ENCODE measurements at places on chromosomes 4 and X. TPM values are rescaled to one million over a fixed set of nuclear protein-coding genes. Genes with fewer than 3 reads are reported as not detected.

- H3K27me3 ChIP-seq, result no peaks in the 10 kb centered on the region
- no peak overlapping the region for H3K27ac ChIP-seq
- no peaks in the 10 kb centered on the region for H3K4me1 ChIP-seq
Observed at GRCh38 chrX:139156356-139156755, 374.2 kb upstream of the F9 start.

- H3K27me3 ChIP-seq, result no peaks in the 10 kb centered on the region
- peaks cover 2% of the 10 kb centered on the region for H3K4me1 ChIP-seq
- no peak overlapping the region for H3K4me3 ChIP-seq
- H3K27ac ChIP-seq, result no peak overlapping the region
- no peak for DNase-seq
- no peaks in the 10 kb centered on the region for H3K36me3 ChIP-seq
Observed at GRCh38 chr4:125750828-125751466, 436.2 kb downstream of the FAT4 start.

- H3K4me3 ChIP-seq, result no peak overlapping the region
- H3K4me1 ChIP-seq, result no peaks in the 10 kb centered on the region
- no peak overlapping the region for H3K27ac ChIP-seq
- DNase-seq, result no peak
Observed at GRCh38 chr4:18071894-18072293, 50.3 kb upstream of the LCORL start.

GRCh38 chrX:41351923-41352322 lies 18.0 kb downstream of the DDX3X start:
- H3K27ac ChIP-seq, result no peak overlapping the region
- H3K36me3 ChIP-seq, result peaks cover 16% of the 10 kb centered on the region
- no peaks in the 10 kb centered on the region for H3K27me3 ChIP-seq
- DNase-seq, result no peak
- H3K4me3 ChIP-seq, result no peak overlapping the region

The CACNA1F gene
- 0.29 TPM for total RNA-seq

The RPA4 gene
- total RNA-seq, result 1.4 TPM

The ASB5 gene
- total RNA-seq, result not detected

- no peaks in the 10 kb centered on the region for H3K27me3 ChIP-seq
- H3K27ac ChIP-seq, result no peak overlapping the region
- H3K36me3 ChIP-seq, result no peaks in the 10 kb centered on the region
- DNase-seq, result no peak
- no peaks in the 10 kb centered on the region for H3K4me1 ChIP-seq
- H3K4me3 ChIP-seq, result no peak overlapping the region
Observed at GRCh38 chr4:18957716-18958115, 936.2 kb upstream of the LCORL start.

DNA sequence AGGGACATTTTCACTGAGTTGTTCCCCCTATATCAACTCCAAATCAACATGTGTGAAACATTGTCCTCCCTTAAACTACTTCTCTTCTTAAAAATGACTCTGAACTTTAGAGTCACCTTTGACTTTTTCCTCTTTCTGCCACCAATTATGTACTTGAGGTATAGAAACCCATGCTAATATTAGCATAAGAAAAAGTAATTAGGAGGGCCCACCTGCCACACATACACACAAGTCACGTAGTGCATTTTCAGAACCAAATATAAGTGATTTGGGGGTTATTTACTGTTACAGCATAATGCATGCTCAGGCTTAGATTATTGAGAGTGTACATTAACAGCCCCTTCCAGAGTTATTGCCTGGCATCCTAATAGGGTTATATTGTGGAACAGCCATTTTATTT lies 432.7 kb downstream of the ZIC3 start:
- H3K4me1 ChIP-seq, result no peaks in the 10 kb centered on the region
- no peak for DNase-seq
- H3K27ac ChIP-seq, result no peak overlapping the region
- H3K4me3 ChIP-seq, result no peak overlapping the region

The CXorf49 gene
- not detected for total RNA-seq

DNA sequence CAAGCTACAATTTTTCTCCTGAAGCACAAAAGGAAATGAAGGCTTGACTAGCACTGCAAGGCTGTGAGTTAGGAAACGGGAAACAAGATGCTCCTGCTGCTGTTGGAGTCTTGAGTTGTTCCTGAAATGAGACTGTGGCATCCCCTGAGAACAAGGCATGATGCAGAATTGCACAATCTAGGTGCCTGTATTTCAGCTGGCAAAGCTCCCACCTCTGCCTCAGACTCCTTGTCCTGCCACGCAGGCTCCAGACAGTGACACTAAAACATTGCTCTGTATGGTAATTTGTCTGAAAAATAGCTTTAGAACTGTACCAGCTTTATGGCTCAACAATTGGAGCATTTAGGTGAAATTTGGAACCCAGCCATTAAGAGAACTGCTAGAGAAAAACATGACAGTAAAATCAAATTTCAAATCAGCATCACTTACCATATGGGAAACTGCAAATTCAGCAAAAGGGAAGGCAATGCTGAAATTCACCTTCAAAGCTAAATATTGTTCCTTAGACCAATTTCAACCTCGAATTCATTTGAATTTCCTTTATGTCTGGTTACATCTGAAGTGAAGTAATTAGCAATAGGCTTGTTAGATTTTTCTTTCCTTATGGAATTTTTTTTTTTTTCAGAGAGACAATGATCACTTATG lies 103.4 kb downstream of the MFAP3L start:
- no peaks in the 10 kb centered on the region for H3K36me3 ChIP-seq
- H3K4me3 ChIP-seq, result no peak overlapping the region
- no peaks in the 10 kb centered on the region for H3K27me3 ChIP-seq
- H3K27ac ChIP-seq, result no peak overlapping the region
- no peaks in the 10 kb centered on the region for H3K4me1 ChIP-seq
- DNase-seq, result no peak

DNA sequence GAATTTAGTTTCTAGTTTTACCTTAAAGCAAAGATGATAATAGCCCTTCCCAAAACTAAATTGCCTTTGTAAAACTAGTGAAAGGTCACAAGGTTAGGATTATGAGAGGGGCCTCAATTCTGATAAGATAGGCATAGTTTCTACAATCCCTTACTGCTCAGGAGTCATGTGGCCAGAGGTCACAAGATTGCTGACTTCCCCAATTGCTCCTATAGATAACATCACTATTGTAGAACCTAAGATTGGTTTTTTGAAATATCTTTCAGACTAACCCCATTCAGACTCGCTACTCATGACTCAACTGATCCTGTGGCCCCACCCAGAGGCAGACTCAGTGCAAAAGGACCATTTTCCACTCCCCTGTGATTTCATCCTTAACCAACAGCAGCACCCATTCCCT lies 70.3 kb downstream of the SCD5 start:
- H3K36me3 ChIP-seq, result no peaks in the 10 kb centered on the region
- no peak overlapping the region for H3K4me3 ChIP-seq
- DNase-seq, result no peak
- no peaks in the 10 kb centered on the region for H3K27me3 ChIP-seq
- H3K27ac ChIP-seq, result no peak overlapping the region

The TET2 gene
- total RNA-seq, result 31.9 TPM

DNA sequence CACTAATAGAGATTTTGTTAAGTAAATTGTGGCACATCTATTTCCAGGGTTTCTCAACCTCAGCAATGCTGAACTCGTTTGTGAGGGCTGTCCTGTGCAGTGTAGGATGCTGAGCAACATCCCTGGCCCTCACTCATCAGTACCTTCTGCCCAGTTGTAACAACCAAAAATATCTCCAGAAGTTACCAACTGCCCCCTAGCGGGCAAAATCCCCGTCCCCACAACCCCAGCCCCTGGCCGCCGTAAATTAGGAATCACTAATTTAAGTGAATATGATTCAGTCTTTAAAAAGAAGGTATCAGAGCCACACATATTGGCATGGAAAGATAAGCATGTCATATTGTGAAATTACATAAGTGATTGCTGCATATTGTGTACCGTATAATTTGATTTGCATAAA lies 123.4 kb downstream of the ASB9 start:
- H3K27me3 ChIP-seq, result no peaks in the 10 kb centered on the region
- H3K27ac ChIP-seq, result no peak overlapping the region
- no peaks in the 10 kb centered on the region for H3K36me3 ChIP-seq

DNA sequence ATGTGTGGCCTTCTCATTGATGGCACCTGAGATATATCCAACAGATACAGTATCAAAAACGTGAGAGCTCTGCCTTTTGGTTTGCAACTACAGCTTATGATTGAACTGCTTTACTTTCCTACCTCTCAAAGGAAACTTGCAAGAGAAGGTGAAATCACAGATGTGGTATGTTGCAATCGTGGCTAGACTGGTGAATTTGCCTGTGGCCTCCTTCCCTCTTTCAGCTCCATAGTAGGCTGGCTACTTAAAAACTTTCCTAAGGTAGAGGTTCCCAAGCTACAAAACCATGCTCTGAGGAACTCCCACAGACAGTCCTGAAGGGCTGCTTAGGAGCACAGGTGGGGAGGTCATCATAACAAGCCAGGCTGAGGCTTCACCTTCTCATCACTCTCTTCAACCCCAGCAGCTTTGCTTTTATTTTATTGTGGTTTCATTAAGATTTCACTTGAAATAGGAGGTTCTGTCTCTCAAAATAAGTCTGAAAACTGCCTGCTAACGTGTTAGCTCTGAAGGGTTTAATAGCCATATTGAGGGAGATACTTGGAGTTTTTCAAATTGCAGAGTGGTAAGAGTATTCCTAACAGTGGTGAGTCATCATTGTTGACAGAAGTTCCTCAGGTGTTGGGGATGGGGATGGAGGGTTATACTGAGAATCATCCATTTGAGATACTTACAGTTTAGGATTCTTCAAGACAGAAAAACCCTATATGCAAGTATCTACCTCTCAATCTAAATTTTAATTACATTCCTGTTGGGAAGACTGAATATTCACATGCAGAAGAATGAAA lies 93.5 kb upstream of the UCP1 start:
- H3K36me3 ChIP-seq, result peaks cover 28% of the 10 kb centered on the region
- no peak overlapping the region for H3K4me3 ChIP-seq
- no peaks in the 10 kb centered on the region for H3K27me3 ChIP-seq
- H3K27ac ChIP-seq, result no peak overlapping the region
- peaks cover 6% of the 10 kb centered on the region for H3K4me1 ChIP-seq
- no peak for DNase-seq

GRCh38 chr4:8392591-8393190 lies 47.8 kb downstream of the ACOX3 start:
- H3K27me3 ChIP-seq, result no peaks in the 10 kb centered on the region
- peak overlapping the region; percentile 3 for H3K27ac ChIP-seq
- peaks cover 19% of the 10 kb centered on the region for H3K4me1 ChIP-seq

The EREG gene
- 9.4 TPM for total RNA-seq

The TMEM271 gene
- total RNA-seq, result 8.7 TPM

GRCh38 chr4:35539404-35540055 lies 704.8 kb downstream of the ARAP2 start:
- H3K4me1 ChIP-seq, result no peaks in the 10 kb centered on the region
- no peak overlapping the region for H3K4me3 ChIP-seq
- no peaks in the 10 kb centered on the region for H3K36me3 ChIP-seq
- DNase-seq, result no peak
- no peak overlapping the region for H3K27ac ChIP-seq

DNA sequence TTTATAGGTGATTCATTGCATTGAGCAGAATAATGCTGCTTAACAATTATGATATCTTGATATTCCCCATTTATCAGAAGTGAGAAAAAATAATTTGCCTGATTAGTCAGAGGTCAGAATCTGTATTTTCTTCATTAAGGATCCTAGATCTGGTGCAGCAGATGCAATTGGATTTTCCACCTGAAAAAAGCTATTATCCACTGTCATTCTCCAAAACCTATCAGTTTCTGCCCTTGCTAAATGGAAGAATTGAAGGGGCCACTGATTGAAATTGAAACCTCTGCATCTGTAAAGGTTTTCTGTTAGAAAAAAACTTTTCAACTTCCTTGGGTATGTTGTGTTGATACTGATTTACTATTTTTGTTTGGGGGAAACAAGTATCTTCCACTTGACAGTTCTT lies 636.0 kb upstream of the NDST4 start:
- no peak overlapping the region for H3K27ac ChIP-seq
- no peak for DNase-seq

DNA sequence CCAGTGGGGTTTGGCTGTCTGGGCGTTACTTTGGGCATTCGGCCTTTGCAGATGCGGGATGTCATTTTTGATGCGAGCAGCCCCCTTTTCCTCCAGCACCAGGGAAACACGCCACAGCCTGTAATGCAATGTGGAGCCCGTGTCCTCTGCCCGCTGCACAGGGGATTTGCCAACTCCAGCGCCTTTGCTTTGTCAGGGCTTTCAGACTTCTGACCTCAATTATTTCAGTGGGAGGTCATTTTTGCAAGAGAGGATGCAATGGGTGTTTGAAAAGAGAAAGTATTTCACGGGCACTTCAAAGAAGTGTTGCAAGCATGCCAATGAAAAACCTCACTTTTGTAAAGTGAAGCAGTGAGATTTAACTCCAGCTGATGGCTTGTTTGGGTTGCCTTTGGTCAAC lies 11.5 kb downstream of the CLCN4 start:
- H3K27ac ChIP-seq, result no peak overlapping the region
- peaks cover under 1% of the 10 kb centered on the region for H3K4me1 ChIP-seq
- H3K36me3 ChIP-seq, result no peaks in the 10 kb centered on the region
- no peak for DNase-seq
- H3K27me3 ChIP-seq, result no peaks in the 10 kb centered on the region
- H3K4me3 ChIP-seq, result no peak overlapping the region

- H3K36me3 ChIP-seq, result no peaks in the 10 kb centered on the region
- H3K27me3 ChIP-seq, result no peaks in the 10 kb centered on the region
- no peak overlapping the region for H3K27ac ChIP-seq
- DNase-seq, result no peak
- H3K4me3 ChIP-seq, result no peak overlapping the region
Observed at GRCh38 chrX:42615161-42615563, 162.8 kb downstream of the PPP1R2C start.

The ZNF630 gene
- 4.2 TPM for total RNA-seq

DNA sequence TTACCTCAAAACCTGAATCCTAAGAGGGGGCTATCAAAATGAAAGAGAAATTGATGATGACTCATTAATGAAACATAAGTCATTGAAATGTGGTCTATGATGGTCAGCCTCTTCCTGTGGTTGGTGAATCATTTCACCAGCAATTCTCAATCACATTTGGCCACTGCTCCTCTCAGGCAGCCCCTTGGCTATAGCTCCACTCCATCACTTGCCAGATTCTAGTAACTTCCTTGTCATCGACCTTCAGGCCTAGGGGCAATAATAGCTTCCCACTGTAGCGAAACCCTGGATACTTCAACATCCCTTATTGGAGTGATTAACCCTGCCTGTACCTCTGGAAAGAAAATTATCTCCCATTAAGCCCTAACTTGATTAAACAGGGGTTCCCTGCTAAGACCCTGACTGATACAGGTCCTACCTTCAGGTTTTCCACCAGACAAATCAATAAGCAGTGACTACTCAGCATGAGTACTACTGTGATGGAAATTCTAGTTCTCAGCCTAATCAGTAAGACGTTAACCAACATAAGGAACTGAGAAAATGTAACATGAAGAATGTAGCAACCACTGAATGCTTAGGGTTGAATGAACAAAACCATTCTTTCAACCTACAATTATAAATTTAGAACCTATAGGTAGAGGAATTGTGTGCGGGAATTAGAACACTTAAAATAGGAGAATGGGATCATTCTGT lies 30.4 kb downstream of the ADH7 start:
- no peak overlapping the region for H3K4me3 ChIP-seq
- H3K27ac ChIP-seq, result peak overlapping the region; percentile 81
- DNase-seq, result no peak
- H3K27me3 ChIP-seq, result no peaks in the 10 kb centered on the region
- H3K36me3 ChIP-seq, result no peaks in the 10 kb centered on the region
